ENCODE measurements at places on chromosomes 16 and 17.

DNA sequence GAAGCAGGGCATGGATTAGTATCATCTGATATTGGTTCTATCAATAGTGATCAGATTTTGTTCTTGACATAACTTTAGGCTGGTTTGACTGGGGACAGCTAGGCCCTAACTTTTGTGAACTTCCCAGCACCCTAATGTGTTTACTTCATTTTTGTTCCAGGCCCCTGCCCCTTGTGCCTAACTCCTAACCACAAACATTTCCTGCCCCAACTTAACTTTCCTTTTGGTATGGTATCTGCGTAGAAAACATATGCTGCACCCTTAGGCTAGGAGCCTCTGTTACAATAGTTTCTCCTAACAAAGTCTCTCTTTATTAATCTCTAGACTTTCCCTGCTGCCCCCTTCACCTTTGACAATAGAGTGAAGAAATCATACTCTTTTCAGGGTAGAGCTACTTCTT, 2.5 kb downstream of the ADPRM start:
- no peak for DNase-seq

GRCh38 chr17:74877592-74878548, 5.1 kb upstream of the FDXR start:
- DNase-seq = no peak

- no peak for DNase-seq
Observed at GRCh38 chr16:57271867-57272495, 12.5 kb downstream of the PLLP start.

DNA sequence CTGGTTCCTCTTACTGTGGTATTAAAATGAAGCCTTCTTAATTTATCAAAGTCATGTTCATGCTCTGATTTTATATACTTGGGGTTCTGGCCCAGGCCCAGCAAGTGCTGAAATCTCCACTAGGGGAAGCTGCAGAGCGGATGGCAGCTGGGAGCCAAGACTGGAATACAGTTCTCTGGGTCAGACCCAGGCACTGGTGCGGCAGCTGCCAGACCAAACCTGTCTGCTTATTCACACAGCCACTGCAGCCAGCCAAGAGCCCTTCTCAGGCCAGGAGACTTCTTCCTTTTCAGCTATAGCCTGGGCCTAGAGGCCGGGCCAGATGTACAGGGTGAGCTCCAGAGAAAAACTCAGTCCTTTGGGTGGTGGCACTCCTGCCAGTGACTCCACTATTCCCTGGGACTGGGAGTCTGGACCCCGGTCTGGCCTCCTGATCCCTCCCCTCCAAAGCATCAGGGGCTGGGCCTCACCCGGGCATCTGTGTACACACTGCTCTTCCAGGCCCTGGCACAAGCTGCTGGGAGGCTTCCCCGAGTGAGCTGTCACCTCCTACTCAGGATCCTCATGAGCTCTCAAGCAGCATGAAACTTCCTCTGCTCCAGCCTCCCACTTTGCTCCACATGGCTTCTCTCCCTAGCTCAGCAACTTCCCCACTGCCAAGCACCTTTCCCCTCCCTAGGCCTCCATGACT, 24.4 kb downstream of the ATP6V0D1 start:
- peak; percentile 66 for DNase-seq

Data from frontal cortex (tissue), 4 donors.